ENCODE measurements at places on chromosomes 6 and 20.

- DNase-seq, result peak; percentile 61
Measured at GRCh38 chr6:30990422-30991086, 7.0 kb downstream of the MUC21 start.

GRCh38 chr6:125112934-125113333 is 40.6 kb upstream of the TPD52L1 start:
- no peak for DNase-seq

DNA sequence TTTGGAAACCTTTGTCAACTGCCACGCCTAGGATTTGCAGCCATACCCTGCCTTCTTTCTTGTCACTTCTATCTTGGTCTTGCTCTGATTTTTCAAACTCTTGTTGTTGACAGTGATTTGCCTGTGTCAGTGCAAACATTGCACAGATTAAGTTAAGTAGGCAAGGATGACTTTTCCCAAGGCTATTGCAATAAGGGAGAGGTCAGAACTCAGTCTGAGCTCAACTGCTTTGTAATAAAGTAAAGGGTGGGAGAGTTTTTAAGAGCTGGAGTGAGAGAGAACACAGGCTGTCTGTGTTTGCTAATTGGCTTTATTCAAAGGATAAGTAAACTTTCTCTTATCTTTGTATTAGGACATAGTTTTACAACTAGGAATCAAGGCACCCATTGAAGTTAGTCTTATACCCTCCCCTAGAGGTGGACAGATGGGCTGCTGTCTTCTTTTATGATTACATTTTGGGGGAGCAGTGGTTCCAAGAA is 448.6 kb downstream of the PHF3 start:
- DNase-seq, result no peak

DNA sequence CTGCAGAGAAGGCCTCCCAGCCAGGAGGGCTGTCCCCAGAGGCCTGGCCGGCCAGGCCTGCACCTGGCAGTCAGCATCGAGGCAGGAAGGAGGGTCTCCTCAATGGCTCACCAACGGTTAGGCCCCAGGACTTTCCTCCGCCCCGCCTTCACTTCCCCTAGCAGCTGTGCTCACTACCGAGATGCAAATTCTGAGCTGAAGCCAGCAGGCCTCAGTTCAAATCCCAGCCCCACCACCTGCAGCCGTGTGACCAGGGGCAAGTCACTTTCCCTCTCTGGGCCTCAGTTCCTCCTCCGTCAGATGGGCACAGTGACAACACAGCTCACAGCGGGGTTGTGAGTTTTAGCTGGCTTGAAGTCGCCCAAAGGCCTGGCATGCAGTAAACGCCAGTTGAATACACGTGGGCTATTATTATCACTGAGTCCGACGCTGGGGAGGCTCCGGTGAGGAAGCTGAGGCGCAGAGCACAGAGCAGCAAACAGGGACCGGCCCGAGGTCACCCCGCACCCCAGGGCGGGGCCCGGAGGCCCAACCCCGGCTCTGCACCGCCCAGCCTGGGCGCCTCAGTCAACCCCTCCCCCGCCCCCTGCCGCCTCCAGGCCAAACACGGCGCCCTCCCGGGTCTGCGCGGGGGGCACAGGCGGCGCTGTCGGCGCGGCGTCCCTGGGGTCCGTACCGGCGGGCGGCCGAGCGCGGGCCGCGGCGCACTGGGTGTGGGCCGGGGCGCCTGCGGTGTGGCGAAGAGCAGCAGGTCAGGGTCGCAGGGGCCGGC is 671 bp downstream of the E2F1 start:
- DNase-seq, result peak; percentile 78

DNA sequence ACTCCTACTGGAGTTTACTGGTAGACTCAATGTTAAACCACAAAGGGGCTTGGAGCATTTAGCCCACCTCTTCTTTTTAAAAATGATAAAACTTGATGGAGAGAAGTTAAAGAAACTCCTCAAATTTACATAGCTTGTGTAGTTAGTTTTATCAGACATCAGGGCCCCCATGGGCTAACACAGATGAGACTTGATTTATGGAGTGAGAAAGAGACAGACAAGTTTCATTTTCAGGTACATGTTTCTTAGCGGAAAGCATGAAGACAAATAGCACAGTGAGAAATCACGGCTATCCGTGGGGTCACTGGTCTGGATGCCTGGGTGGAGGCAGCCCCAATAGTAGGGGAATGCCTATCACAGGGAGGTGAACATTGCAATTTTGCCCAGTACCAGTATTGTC is 173.6 kb downstream of the TFAP2B start:
- DNase-seq, result no peak

- DNase-seq, result no peak
Measured at GRCh38 chr20:41599699-41600104, 18.5 kb downstream of the CHD6 start.

DNA sequence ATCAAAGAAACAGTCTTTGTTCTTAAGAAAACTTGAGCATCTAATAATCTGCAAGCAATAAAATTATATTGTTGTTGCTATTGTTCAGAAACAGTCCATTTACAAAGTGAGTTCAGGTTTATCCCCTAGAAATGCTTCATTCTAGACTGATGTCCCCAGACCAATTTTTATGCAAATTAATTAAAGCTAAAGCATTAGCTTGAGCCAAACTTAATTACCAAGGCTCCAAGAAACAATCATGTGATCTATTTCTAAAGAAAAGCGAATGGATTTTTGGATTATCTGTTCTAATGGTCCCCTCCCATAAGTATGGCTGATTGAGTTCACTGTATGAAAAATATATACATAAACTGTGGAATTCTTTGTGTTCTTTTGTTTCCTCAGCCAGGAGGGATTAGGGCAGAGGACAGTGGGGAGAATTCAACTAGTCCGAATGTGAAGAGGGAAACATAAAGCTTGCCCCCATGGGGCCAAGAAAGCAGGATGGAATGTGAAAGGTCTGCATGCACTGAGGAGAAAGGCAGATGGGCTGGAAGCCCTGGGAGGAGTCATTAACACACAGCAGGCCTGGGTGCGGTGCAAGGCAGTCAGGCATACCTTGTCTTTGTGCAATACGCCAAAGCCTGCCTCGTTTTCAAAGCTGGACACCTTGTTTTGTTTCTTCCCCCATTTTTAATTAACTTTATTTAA is 597.1 kb downstream of the KIF16B start:
- no peak for DNase-seq

DNA sequence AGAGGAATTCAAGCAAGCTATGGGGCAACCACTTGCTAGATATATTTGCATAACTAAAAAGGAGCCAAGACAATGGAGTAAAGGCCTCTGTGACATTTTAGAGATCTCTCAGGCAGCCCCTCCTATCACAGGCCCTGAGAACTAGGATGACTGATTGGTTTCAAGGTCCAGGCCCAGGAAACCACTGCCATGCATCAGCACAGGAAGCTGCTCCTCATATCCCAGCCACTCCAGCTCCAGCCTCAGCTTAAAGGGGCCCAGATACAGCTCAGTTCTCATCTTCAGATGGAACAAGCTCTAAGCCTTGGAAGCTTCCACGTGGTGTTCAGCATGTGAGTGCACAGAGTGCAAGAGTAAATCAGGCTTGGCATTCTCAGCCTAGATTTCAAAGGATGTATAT is 21.1 kb upstream of the THBS2 start:
- no peak for DNase-seq

GRCh38 chr6:36820700-36821580 is 18.3 kb downstream of the CPNE5 start:
- DNase-seq, result no peak

DNA sequence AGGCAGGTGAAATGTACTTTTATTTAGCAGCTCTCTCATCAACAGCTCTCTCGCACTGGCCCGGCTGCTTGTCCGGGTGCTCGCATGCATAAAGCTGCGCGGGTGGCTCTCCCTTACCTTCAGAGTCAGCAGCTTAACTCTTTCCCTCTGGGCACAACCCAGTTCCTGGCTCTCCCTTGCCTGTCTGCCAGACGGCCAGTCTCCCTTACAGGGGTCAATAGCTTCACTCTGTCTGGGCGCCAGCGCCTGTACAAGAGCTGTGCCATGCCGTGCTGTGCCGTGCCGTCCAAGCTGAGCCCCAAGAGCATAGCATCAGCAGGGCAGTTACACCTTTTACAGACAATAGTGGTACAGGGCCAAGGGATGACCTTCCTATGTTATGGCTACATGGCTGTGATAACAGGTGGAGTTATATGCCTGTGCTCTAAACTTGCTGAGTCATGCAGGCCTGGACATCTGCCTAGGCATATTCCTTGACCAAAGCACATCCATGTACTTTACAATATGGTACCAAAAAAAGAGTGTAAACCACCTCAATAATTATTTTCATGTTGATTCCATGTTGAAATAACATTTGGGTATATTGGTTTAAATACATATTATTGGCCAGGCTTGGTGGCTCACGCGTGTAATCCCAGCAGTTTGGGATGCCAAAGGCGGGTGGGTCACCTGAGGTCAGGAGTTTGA is 47.9 kb downstream of the BLTP3A start:
- no peak for DNase-seq

DNA sequence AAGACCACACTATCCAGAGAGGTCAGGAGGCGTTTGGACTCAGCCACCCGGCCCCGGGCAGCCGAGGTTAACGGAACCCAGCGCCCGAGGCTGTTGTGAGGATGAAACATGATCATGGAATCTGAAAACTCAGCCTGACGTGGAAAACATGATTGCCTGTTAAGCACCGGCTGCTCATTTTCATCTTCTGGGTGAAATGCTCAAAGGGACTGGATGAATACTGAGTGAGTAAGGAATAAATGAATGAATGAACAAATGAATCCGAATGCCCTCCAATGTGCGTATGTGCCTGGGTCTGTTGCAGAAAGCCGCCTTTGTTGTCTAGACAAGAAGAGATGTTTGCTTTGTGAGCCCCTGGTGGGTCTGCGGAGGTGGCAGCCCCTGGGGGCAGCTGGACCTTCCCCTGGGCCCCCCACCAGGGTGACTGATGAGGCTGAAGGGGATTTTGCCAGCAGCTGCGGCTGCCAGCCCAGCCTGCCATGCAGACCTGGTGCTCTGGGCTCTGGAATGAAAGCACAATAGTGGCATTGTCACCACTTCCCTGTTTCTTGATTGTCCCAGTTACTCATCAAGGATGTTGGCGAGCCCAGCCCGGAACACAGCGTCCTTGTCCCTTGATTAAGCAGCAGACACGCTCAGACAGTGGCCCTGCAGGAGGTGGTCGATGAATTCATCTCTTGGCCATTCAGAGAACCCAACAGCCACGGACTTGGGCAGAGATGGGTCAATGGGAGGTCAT is 211.1 kb downstream of the ANKRD60 start:
- no peak for DNase-seq

DNA sequence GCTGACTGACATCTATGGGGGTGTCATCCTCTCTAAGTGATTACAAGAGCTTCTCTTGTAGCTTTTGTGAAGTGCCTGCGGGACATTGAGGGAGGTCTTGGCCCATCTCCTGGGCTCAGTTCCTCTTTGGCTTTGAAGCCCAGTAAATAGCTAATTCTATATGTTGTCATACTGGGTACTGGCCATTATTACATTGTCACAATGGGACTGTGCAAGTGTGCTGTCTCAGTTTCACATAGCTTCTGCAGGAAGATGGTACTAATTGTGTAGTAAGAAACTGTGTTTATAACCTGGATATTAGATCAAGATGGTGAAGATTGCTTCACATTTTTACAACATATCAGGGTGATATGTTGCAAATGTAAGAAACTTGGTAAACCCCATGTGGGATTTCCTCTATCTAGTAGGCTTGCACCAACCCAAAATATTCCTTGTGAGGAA is 19.9 kb downstream of the SPINT3 start:
- no peak for DNase-seq

GRCh38 chr6:52745764-52746201 is 17.5 kb downstream of the GSTA2 start:
- no peak for DNase-seq

GRCh38 chr20:5835871-5836270 is 85.7 kb downstream of the SHLD1 start:
- no peak for DNase-seq

DNA sequence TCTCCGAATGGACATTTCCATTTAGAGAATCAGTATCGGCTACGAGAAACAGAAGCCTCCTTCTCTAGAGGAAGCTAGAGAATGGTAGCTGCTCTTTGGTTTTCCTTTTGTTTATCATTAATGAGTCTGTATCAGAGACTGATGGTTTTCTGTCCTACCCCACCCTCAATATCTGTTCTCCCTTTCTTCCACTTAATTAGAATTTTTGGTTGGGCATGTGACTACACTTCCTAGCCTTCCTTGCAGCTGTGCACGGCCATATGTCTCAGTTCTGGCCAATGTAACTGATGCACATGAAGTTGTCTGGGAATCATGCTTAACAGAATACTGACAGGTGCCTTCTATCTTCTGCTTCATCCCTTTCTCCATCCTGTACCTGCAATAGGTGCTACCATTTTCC is 19.0 kb downstream of the RNF24 start:
- no peak for DNase-seq

DNA sequence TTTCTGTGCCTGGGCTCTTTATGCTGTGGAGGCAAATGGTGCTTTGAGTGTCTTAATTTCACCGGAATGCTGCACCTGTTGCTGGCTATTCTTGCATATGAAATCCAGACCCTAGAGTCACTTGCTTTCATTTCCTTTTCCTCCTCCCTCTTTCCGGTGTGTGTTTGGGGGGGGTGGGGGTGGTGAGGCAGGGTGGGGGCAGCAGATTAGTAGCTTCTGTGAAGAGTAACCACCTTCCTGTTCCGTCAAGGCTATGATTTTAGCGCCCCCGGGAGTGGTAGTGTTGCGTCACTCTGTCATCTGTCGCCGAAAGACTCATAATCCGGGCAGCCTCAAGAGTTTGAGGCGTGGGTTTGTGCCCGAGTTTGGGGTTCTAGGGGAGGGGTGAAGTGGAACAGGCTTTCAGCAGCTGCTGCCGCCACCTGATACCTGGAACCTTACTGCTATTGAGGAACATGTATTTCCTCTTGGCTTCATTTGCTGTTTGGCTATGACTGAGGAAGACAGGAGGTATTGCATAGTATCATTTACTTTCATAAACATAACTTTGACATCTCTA is 49.1 kb downstream of the UTRN start:
- DNase-seq, result peak; percentile 88

GRCh38 chr20:62823688-62824475 is 7.0 kb downstream of the COL9A3 start:
- DNase-seq, result no peak

DNA sequence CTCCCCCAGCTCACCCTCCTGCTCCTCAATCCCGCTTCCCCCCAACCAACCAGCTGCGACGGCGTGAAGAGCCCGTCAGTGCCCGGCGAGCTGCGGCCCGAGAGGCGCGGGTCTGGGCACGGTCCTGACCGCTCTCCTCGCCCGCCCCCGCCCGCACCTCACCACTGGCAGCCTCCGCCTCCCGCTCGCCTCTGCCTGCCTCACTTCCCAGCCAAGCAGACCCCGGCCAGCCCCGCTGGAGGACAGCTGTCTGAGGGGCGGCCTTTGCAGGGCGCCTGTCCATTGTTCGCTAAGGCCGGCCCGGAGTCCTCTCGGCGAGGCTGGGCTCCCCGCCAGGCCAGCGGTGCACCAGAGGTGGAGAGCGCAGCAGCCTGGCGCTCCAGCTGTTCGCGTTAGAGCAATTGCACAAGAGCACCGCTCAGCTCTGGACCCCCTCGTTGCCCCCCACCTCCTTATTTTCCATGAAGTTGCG is 1.3 kb downstream of the SOBP start:
- no peak for DNase-seq

DNA sequence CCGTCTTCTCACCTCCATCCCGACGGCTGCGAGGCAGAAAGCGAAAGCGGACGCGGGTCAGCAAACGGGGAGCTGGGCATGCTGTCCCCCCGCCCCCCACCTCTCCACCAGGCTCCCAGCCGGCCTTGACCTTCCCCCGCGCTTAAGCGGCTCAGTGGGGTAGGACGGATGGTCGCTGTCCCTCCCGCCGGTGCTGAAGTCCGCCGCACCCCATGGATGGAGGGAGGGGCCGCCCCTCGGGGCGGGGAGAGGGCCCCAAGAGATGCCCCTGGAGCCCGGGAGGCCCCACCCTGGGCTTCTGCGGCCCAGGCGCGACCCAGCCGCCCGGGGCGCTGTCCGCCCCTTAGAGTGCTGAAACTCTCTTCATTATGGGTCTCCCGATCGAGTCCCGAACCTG is at the start of gene KCNB1:
TSS of gene KCNB1 (minus strand) at position 48 of the 397 bp plus-strand sequence. CDS start 188 bp downstream, outside the sequence.
- DNase-seq, result peak; percentile 69
